ENCODE measurements at places on chromosomes 7 and 10. TPM values are rescaled to one million over a fixed set of nuclear protein-coding genes. Genes with fewer than 3 reads are reported as not detected.

- DNase-seq, result no peak
Observed at GRCh38 chr10:99484626-99485581, 47.8 kb upstream of the NKX2-3 start.

DNA sequence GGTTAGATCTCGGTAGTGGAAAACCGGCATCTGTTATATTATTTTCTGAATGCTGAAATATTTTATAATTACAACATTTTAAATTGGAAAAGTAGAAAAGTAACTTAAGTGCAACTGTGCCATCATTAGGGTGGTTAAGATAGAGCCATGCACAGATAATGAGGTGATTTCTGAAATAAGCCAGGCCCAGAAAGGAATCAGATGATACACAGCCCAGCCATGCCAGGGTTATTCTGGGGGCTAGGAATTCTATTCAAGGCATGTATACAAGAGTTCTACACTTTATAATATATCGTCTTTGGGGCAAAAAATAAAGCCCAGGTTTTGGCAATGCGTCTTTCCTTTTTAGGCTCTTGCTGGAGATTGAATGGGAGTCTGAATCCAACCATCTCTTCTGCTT, 128.7 kb downstream of the ITGB8 start:
- DNase-seq, result no peak

GRCh38 chr7:139071680-139072079, 35.8 kb upstream of the ZC3HAV1L start:
- DNase-seq, result no peak

- DNase-seq, result no peak
Observed at GRCh38 chr10:121702351-121703320, 104.4 kb upstream of the FGFR2 start.

DNA sequence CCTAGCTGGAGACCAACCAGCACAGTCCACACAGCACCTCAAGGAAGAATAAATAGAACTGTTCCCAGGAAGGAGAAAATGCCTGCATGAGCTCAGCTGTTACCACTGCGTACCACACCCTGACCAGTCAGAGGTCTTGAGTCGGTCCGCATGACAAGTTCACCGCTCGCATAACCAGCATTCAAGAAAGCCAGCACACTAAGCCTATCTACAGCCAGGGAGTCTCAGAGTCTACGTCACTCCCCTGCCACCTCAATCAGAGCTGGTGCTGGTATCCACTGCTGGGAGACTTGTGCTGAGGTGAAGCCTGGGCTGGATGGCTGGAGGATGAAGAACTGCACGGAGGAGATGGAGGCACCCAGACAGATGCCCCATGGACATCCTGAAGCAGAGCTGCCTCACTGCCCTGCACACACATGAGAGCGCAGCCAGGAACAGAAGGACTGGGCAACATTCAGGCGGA, 19.6 kb downstream of the AKR1C1 start:
- peak; percentile 47 for DNase-seq

DNA sequence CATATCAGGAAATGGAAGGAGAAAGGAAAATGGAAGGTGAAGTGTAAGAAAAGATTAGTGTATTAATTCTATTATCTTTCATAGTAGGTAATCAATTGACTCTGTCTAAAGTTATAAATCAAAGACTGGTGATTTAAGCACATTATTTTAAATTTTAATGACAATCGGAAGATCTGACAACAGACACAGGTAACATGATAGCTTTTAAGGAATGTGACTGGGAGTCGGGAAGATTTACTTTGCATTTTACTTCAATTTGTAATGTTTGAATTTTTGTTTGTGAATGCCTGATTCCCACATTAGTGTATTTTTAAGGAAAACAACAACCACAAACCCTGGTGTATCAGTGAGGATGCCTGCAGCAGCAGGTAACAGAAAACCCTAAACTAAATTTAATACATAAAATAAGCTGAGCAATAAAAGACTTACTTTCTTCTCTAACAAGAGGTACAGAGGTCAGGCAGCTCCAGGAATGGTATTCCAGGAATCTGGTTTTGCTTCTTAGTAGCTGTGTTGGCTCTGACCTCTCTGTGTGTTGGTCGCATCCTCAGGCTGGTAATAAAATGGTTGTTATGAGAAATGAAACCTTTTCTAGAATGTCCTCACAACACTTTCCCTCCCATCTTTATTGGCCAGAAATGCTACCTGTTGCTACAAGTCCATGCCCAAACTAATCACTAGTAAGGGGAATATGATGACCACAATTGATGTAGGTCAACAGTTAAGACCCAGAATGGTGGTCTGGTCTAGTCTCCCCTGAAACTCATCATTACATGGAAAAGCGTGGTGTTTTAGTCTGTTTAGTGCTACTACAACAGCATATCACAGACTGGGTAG, 12.2 kb downstream of the DNAJB9 start:
- no peak for DNase-seq

Gene EVX1
- not detected for total RNA-seq
